ENCODE measurements at places on chromosomes 7 and 10. TPM values are rescaled to one million over a fixed set of nuclear protein-coding genes. Genes with fewer than 3 reads are reported as not detected.

The SLC25A40 gene
- total RNA-seq: 24.2 TPM

DNA sequence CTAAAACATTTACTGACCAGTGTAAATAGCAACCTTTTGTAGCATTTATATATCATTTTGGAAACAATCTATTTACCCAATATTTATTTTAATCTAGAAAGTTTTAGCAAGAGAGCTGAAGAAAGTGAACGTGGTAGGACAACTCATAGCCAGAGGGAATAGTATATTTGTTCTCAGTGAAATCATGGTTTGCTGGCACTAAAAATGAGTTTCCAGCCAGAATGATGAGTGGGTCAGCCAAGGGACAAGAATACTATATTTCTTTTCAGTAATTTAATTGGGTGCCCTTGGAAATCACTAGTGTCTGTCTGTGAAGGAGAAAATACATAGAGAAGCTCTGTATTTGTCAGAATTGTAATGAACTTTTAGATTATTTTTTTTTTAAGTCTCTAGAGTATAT, 74.9 kb downstream of the MINPP1 start:
- H3K4me3 ChIP-seq: no peak overlapping the region
- no peaks in the 10 kb centered on the region for H3K36me3 ChIP-seq
- DNase-seq: no peak
- peaks cover 17% of the 10 kb centered on the region for H3K27me3 ChIP-seq
- no peak overlapping the region for H3K27ac ChIP-seq

- H3K27ac ChIP-seq: no peak overlapping the region
- peaks cover 4% of the 10 kb centered on the region for H3K4me1 ChIP-seq
- no peak overlapping the region for H3K4me3 ChIP-seq
- peaks cover 71% of the 10 kb centered on the region for H3K27me3 ChIP-seq
Measured at GRCh38 chr7:155506854-155507337, 39.5 kb downstream of the CNPY1 start.

The BICC1 gene
- total RNA-seq: 0.20 TPM

The NKX1-2 gene
- total RNA-seq: not detected

GRCh38 chr10:6612371-6612770, 32.3 kb upstream of the PRKCQ start:
- peak overlapping the region; percentile 22 for H3K4me3 ChIP-seq
- peak; percentile 34 for DNase-seq
- H3K27me3 ChIP-seq: no peaks in the 10 kb centered on the region

GRCh38 chr10:114404171-114405010, at the start of gene AFAP1L2:
AFAP1L2 (minus strand) TSS chr10:114404502; CDS start chr10:114404455, 47 bp downstream.
- H3K4me1 ChIP-seq: peaks cover 4% of the 10 kb centered on the region
- no peak for DNase-seq
- no peak within 1 kb of the TSS for H3K27ac ChIP-seq
- H3K27me3 ChIP-seq: peaks cover 38% of the 10 kb centered on the region

The ADAM22 gene
- total RNA-seq: 1.2 TPM

The JCAD gene
- 0.05 TPM for total RNA-seq

DNA sequence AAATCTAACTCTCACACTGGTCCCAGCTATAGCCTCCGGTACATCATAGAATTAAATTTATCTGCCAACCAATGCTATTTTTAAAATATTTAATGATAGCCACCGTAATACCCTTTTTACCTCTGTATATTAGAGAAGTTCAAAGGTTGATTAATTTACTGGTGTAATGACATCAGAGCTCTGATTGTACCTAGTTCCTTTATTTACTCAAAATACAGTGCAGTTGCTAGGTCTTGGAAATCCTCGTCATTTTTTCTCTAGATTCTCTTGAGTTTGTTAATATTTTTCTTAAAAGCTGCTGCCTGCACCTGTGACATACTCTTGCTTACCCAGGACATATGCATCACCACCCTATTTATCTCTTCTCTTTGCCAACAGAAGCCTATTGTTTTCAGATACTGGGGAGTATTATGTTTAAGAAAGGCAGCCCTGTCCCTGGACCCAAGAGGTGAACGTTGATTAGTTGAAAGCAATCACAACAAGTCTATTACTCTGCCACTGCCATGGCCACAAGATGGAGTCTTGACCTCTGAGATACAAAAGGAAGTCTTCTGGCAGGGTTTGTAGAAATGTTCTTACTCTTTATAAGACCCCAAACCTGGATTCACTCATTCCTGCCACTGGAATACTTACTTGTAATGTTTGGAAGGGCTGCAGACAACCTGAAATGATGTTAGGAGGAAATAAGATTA, 25.6 kb upstream of the TMEM26 start:
- no peak overlapping the region for H3K27ac ChIP-seq
- no peaks in the 10 kb centered on the region for H3K27me3 ChIP-seq
- DNase-seq: no peak
- no peaks in the 10 kb centered on the region for H3K4me1 ChIP-seq

The FAM25C gene
- total RNA-seq: not detected

The HECW1 gene
- total RNA-seq: 0.52 TPM

GRCh38 chr10:116139886-116140285, 133.1 kb downstream of the GFRA1 start:
- H3K4me1 ChIP-seq: no peaks in the 10 kb centered on the region
- no peaks in the 10 kb centered on the region for H3K36me3 ChIP-seq
- DNase-seq: no peak

The ABHD11 gene
- total RNA-seq: 19.3 TPM

DNA sequence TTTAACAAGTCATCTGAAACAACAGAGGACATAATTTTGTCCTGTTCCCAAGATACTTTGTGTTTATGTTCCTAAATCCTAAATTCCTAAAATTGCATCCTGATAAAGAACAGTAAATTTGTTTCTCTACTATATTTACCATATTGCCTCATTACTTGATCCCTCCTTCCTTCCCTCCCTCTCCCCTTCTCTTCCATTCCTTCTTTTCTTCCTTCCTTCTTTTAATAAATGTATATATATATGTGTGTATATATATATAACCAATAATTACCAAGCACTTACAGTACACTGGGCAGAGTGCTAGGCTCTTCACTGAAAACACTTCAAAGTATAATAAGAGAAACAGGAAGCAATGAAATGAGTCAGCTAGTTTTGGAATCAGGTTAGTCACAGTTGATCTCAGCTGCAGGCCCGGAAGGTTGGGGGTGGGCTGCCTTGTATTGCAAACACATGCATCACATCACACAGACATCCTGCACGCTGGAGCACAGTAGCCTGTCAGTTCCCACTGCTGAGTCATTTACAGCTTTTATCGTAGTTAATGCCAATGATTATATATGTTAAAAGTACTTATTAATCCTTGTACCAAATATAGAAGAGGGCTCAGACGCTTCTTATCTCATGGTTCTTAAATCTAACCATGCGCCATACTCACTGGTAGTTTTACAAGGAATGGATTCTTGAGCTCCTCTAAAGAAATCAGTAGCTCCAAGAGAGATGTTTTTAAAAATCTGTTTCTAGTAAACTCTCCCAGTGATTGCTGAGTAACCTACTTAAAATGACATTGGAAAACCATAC, 551.7 kb downstream of the GRM8 start:
- peak; percentile 76 for DNase-seq
- peak overlapping the region; percentile 55 for H3K4me3 ChIP-seq
- H3K4me1 ChIP-seq: peaks cover 14% of the 10 kb centered on the region
- H3K36me3 ChIP-seq: no peaks in the 10 kb centered on the region
- peak overlapping the region; percentile 62 for H3K27ac ChIP-seq
- no peaks in the 10 kb centered on the region for H3K27me3 ChIP-seq

GRCh38 chr10:95536894-95537541, 24.2 kb downstream of the SORBS1 start:
- no peak overlapping the region for H3K4me3 ChIP-seq
- no peaks in the 10 kb centered on the region for H3K4me1 ChIP-seq
- H3K27ac ChIP-seq: no peak overlapping the region

The CNPY4 gene
- 20.7 TPM for total RNA-seq

DNA sequence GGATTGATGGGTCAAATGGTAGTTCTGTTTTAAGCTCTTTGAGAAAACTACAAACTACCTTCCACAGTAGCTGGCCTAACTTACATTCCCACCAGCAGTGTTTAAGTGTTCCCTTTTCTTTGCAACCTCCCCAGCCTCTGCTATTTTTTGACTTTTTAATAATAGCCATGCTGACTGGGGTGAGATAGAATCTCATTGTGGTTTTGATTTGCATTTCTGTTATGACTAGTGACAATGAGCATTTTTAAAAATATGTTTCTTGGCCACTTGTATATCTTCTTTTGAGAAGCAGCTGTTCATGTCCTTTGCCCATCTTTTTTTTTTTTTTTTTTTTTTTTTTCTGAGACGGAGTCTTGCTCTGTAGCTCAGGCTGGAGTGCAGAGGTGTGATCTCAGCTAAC, 155.2 kb upstream of the BMPER start:
- no peaks in the 10 kb centered on the region for H3K4me1 ChIP-seq
- no peak for DNase-seq
- H3K27ac ChIP-seq: no peak overlapping the region
- no peak overlapping the region for H3K4me3 ChIP-seq

DNA sequence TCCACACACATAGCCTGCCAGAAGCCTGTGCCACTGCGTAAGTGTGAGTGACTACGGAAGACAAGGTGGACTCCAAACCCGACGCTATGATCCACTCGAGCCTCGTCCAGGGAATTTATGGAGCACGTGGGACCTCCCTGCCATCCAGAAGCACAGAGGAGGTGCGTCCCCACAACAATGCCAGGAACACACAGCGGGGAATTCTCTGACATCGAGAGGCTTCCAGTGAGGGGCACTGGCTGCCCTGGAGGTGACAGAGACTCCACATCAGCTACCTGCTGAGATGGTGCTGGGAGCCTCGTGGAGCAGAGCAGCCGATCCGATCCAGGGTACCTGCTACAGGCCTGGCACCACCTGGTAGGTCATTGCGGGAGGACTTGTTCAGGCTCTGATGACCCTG, 72.2 kb upstream of the INSIG1 start:
- H3K4me3 ChIP-seq: no peak overlapping the region
- no peaks in the 10 kb centered on the region for H3K36me3 ChIP-seq
- H3K4me1 ChIP-seq: no peaks in the 10 kb centered on the region
- no peaks in the 10 kb centered on the region for H3K27me3 ChIP-seq
- no peak for DNase-seq

The SEMA3C gene
- total RNA-seq: 1.2 TPM

The CHST15 gene
- total RNA-seq: 0.22 TPM

- H3K4me1 ChIP-seq: no peaks in the 10 kb centered on the region
- DNase-seq: no peak
- H3K4me3 ChIP-seq: no peak overlapping the region
- H3K36me3 ChIP-seq: no peaks in the 10 kb centered on the region
Measured at GRCh38 chr7:31921047-31921446, 149.2 kb downstream of the PDE1C start.

The IQUB gene
- total RNA-seq: not detected

The SLC26A5 gene
- not detected for total RNA-seq

The GPR85 gene
- not detected for total RNA-seq

The SPDYE2 gene
- 0.39 TPM for total RNA-seq

- no peak for DNase-seq
- no peak overlapping the region for H3K27ac ChIP-seq
- no peaks in the 10 kb centered on the region for H3K36me3 ChIP-seq
- no peaks in the 10 kb centered on the region for H3K4me1 ChIP-seq
- no peak overlapping the region for H3K4me3 ChIP-seq
- H3K27me3 ChIP-seq: peaks cover 6% of the 10 kb centered on the region
Measured at GRCh38 chr7:50674896-50675835, 107.5 kb downstream of the GRB10 start.

DNA sequence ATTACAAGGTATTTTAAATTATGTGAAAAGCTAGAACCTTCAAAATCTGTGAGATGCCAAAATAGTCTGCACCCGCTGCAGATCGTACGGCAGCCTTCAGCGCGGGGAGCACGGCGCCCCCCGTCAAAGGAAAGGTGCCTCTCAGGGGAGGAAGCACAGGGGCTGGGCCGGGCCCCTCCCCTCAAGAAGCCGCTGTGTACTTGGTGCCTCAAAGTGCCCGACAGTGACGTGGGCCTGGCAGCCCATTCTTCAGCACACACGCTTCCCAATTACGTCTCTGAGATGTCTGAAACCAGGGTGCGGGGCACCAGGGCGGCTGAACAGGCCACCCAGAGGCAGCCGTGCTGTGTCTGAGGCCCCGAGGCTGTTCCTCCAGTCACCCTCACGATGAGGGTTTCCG, 116.1 kb downstream of the INPP5A start:
- no peaks in the 10 kb centered on the region for H3K27me3 ChIP-seq
- no peaks in the 10 kb centered on the region for H3K4me1 ChIP-seq
- no peak for DNase-seq
- H3K27ac ChIP-seq: no peak overlapping the region
- no peaks in the 10 kb centered on the region for H3K36me3 ChIP-seq

DNA sequence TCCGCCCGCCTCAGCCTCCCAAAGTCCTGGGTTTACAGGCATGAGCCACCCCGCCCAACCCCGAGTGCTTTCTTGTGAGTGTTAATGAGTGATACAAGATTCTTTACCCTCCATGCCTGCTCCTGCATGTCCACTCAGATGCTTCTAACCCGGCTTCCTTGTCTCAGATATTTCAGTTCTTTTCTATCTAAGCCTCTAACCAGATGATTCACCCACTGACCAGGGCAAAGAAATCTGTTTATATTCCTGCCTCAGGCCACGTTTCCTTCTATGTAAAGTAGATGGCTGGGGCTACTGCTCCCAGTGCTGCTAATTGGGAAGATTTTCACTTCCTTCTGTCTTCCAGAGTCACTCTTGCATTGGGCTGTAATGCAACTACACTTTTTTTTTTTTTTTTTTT, 395.1 kb upstream of the ANKRD30A start:
- H3K4me1 ChIP-seq: no peaks in the 10 kb centered on the region
- DNase-seq: no peak
- no peak overlapping the region for H3K4me3 ChIP-seq
- H3K27ac ChIP-seq: no peak overlapping the region
- no peaks in the 10 kb centered on the region for H3K36me3 ChIP-seq
- H3K27me3 ChIP-seq: no peaks in the 10 kb centered on the region

GRCh38 chr10:48659790-48660189, 24.9 kb upstream of the WDFY4 start:
- H3K27ac ChIP-seq: no peak overlapping the region
- H3K36me3 ChIP-seq: no peaks in the 10 kb centered on the region
- peak; percentile 39 for DNase-seq
- peaks cover 2% of the 10 kb centered on the region for H3K27me3 ChIP-seq

The MCM10 gene
- total RNA-seq: 2.1 TPM

The FAM24B gene
- 17.2 TPM for total RNA-seq

- no peaks in the 10 kb centered on the region for H3K36me3 ChIP-seq
- H3K4me1 ChIP-seq: no peaks in the 10 kb centered on the region
- H3K27me3 ChIP-seq: peaks cover 7% of the 10 kb centered on the region
- H3K4me3 ChIP-seq: no peak overlapping the region
- no peak overlapping the region for H3K27ac ChIP-seq
Measured at GRCh38 chr7:50513166-50513871, 51.9 kb downstream of the DDC start.

The TUBAL3 gene
- total RNA-seq: not detected

The FAM241B gene
- total RNA-seq: 9.7 TPM

GRCh38 chr7:81802251-81802650, 32.4 kb upstream of the HGF start:
- no peak overlapping the region for H3K27ac ChIP-seq
- H3K36me3 ChIP-seq: no peaks in the 10 kb centered on the region
- no peak for DNase-seq
- no peaks in the 10 kb centered on the region for H3K27me3 ChIP-seq
- H3K4me3 ChIP-seq: no peak overlapping the region

- H3K27me3 ChIP-seq: no peaks in the 10 kb centered on the region
- no peaks in the 10 kb centered on the region for H3K36me3 ChIP-seq
- DNase-seq: no peak
- no peaks in the 10 kb centered on the region for H3K4me1 ChIP-seq
- H3K4me3 ChIP-seq: no peak overlapping the region
- H3K27ac ChIP-seq: no peak overlapping the region
Measured at GRCh38 chr10:34141032-34141680, 673.9 kb downstream of the PARD3 start.

The GPER1 gene
- not detected for total RNA-seq
